Stomach (tissue), 19 donors: ENCODE measurements at places on chromosomes 7 and 10. TPM values are rescaled to one million over a fixed set of nuclear protein-coding genes. Genes with fewer than 3 reads are reported as not detected.

Gene AGMO
- 5.0 TPM for total RNA-seq

Gene OPALIN
- not detected for total RNA-seq

Gene MRM2
- 18.3 TPM for total RNA-seq

Gene OR6V1
- not detected for total RNA-seq

Gene FAM25A
- not detected for total RNA-seq

Gene HOXA6
- total RNA-seq: not detected

Gene IFIT1
- 0.29 TPM for total RNA-seq

Gene RNLS
- not detected for total RNA-seq

Gene DDX21
- 19.6 TPM for total RNA-seq

DNA sequence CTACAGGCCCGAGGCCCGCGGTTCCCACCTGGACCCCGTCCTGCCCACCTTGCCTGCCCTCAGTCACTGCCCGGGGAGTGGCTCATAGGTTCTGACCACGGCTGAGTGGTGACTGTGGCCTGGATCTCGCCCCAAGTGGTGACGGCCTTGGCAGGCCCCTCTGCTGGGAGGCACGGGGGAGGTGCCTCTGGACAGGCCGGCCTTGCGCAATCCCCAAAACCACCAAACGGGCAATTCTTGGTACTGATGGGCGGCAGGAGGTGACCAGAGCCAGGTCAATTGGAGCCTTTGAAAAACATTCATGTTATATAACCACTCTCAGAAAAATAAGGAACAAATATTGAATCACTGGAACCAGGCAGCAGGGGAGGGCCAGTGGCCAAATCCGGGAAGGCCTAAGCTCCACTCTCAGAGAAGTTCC is 83.4 kb downstream of the PRKAG2 start:
- DNase-seq: peak; percentile 82
- H3K4me1 ChIP-seq: peaks cover 53% of the 10 kb centered on the region
- H3K27ac ChIP-seq: peak overlapping the region; percentile 70
- H3K4me3 ChIP-seq: no peak overlapping the region
- H3K27me3 ChIP-seq: no peaks in the 10 kb centered on the region

- H3K27ac ChIP-seq: peak overlapping the region; percentile 73
- H3K27me3 ChIP-seq: no peaks in the 10 kb centered on the region
- peaks cover 77% of the 10 kb centered on the region for H3K4me1 ChIP-seq
- H3K4me3 ChIP-seq: peak overlapping the region; percentile 97
These were observed 5.4 kb downstream of the ZC3HAV1 start for GRCh38 chr7:139104091-139104450.

DNA sequence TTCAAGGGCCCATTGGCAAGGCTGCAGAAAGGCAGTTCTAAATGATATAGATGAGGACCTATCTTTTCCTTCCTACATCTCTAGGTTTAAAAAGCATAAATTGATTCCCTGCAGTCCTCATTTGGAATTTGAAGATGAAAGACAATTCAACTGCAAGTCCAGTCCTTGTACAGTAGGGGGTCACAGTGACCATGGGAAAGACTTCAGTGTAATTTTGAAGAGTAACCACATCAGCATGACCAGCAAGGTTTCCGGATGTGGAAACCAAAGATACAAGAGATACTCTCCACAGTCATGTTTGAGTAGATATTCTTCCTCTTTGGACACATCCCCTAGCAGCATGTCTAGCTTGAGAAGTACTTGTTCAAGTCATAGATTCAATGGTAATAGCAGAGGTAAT is 539.3 kb upstream of the TEX47 start:
- H3K4me1 ChIP-seq: no peaks in the 10 kb centered on the region
- no peak overlapping the region for H3K27ac ChIP-seq
- no peaks in the 10 kb centered on the region for H3K36me3 ChIP-seq
- no peak for DNase-seq
- H3K4me3 ChIP-seq: no peak overlapping the region
- no peaks in the 10 kb centered on the region for H3K27me3 ChIP-seq

GRCh38 chr7:111414374-111414773 is 147.9 kb downstream of the IMMP2L start:
- H3K4me1 ChIP-seq: no peaks in the 10 kb centered on the region
- no peaks in the 10 kb centered on the region for H3K27me3 ChIP-seq
- no peak overlapping the region for H3K27ac ChIP-seq
- no peak for DNase-seq

DNA sequence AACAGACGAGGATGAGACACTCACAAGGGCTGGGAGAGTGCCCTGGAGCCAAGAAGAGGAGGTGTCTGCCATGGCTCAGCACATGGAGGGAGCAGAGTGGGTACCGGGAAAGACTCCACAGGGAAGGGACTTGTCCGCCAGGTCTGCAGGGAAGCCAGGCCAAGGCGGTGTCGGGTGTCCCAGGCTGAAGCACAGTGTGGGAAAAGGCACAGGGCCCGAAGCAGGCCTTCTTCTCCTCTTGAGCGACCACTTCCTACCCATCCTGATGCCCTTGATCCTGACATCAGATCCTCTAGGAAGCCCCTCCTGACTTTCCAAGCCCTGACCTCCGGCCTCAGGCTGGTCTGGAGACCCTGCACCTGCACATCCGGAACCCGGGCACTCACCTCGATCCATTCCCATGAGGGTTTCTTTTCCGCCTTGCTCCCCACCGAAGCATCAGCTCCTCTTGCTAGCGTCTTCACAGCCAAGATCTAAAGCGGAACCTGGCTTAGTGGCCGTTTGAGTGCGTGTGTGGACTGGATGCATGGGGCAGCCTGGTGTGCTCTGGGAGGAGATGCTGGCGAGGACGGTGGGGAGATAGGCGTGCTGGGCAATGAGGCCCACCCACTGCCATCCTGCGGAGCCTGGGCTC is 8.5 kb downstream of the CALML3 start:
- H3K36me3 ChIP-seq: no peaks in the 10 kb centered on the region
- DNase-seq: no peak
- no peak overlapping the region for H3K4me3 ChIP-seq
- no peak overlapping the region for H3K27ac ChIP-seq
- H3K27me3 ChIP-seq: no peaks in the 10 kb centered on the region

GRCh38 chr10:8665322-8665721 is 610.8 kb downstream of the GATA3 start:
- no peak for DNase-seq
- H3K27ac ChIP-seq: no peak overlapping the region

DNA sequence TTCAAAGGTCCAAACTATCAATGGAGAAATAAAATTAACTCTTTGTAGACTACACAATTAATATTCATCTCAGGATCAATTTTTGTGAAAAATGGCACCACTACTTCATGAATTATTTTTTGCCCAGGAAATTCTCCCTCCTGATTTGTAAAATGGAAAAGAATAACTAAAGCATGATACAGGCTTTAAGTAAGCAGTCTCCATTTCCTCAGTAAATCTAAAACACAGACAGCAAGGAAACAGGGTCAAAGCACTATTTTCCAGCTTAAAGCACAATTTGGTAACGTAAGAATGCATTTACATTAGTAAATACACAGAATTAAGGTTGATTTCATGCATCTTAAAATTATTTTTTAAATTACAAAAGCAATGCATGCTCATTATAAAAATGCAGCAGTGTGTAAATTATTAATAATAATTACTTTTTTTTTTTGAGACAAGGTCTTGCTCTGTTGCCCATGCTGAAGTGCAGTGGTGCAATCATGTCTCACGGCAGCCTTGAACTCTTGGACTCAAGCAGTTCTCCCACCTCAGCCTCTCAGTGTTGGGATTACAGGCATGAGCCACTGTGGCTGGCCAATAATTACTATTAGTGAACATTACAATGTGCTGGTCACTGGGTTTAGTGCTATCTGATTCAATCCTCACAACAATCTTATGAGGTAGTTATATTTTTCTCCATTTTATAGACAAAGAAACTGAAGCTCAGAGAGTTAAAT is 26.1 kb upstream of the VCL start:
- H3K36me3 ChIP-seq: no peaks in the 10 kb centered on the region
- H3K27me3 ChIP-seq: no peaks in the 10 kb centered on the region
- H3K27ac ChIP-seq: no peak overlapping the region
- H3K4me1 ChIP-seq: peaks cover 13% of the 10 kb centered on the region
- H3K4me3 ChIP-seq: no peak overlapping the region

DNA sequence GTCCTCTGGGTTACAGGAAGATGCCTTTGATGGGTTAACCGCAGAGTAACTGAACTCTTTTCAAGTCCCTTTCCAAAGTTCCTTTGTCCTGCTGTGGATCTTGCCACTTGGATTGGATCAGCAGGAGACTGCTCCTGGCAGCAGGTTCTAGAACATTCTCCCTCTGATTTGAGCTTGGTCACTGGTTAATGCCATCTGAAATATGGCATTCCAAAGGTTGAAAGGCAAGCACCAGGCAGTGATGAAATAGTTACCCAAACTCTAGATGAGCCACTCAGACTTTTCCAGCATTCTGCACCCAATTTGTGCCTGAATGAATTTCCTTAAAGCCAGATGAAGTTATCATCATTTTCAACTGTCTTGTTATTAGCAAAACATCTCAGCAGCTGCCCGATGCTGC is 343.9 kb downstream of the RNLS start:
- H3K36me3 ChIP-seq: no peaks in the 10 kb centered on the region
- no peak overlapping the region for H3K4me3 ChIP-seq
- no peaks in the 10 kb centered on the region for H3K27me3 ChIP-seq
- peaks cover 59% of the 10 kb centered on the region for H3K4me1 ChIP-seq

GRCh38 chr10:668786-669485 is 20.5 kb downstream of the DIP2C start:
- DNase-seq: no peak
- no peaks in the 10 kb centered on the region for H3K36me3 ChIP-seq
- H3K4me3 ChIP-seq: no peak overlapping the region
- H3K4me1 ChIP-seq: no peaks in the 10 kb centered on the region

GRCh38 chr10:86962981-86963310 is 4.5 kb downstream of the SNCG start:
- H3K27me3 ChIP-seq: no peaks in the 10 kb centered on the region
- DNase-seq: no peak
- H3K27ac ChIP-seq: no peak overlapping the region
- H3K36me3 ChIP-seq: no peaks in the 10 kb centered on the region

GRCh38 chr10:44961230-44961571 is 1.6 kb downstream of the RASSF4 start:
- no peak overlapping the region for H3K27ac ChIP-seq
- H3K4me3 ChIP-seq: peak overlapping the region; percentile 72
- no peak for DNase-seq
- H3K27me3 ChIP-seq: no peaks in the 10 kb centered on the region
- H3K4me1 ChIP-seq: peaks cover 90% of the 10 kb centered on the region
- no peaks in the 10 kb centered on the region for H3K36me3 ChIP-seq

DNA sequence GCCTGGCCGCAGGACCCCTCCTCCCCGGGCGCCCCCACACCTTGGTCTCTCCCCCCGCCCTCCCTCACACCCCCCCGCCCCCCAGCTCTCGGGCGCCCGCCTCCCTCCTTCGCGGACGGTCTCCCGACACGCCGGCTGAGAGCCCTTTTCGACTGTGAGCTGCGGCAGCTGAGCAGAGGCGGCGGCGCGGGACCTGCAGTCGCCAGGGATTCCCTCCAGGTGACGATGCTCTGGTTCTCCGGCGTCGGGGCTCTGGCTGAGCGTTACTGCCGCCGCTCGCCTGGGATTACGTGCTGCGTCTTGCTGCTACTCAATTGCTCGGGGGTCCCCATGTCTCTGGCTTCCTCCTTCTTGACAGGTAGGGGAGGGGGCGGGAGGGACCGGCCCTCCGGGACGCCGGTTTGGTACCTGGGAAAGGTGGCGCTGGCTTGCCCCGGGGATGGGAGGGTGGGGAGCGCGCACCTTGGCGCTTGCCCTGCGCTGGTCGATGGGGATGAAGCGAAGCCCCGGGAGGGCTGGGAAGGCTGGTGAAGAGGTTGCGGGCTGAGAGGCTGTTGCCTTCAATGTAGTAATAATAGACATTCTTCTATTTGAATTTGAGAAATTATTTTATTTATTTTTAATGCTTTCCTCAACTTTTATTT is at the start of gene BMPER:
BMPER (plus strand) TSS at position 151 of the 644 bp plus-strand sequence; CDS start at position 226, 75 bp downstream.
- H3K4me1 ChIP-seq: peaks cover 22% of the 10 kb centered on the region
- no peaks in the 10 kb centered on the region for H3K36me3 ChIP-seq
- DNase-seq: peak; percentile 79

DNA sequence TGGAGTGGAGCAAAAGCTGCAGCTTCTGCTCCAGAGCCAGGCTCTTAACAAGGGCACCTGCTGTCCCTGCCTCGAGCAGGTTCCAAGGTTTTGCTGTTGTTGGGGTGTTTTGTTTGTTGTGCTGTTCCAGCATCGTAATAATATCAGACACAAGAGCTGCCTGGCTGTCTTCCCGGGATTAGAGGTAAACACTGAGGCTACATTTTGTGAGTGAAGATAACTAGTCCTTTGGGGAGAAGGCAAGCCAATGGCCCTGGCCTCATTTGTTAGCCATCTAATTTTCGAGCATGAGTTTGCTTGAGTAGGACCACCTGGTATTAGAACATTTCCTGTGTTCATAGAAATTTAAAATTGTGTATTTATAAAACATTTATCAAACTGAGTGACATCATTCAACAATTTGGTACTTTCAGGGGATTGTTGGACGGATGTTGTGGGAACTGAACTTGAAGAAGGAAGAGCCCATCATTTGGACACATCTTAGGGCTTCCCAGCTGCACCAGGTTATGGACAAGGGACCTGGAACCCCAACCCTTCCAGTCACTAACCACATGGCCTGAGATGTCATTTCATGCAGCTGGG is 555.0 kb downstream of the TNS3 start:
- H3K4me3 ChIP-seq: no peak overlapping the region
- H3K27me3 ChIP-seq: no peaks in the 10 kb centered on the region
- DNase-seq: no peak
- no peaks in the 10 kb centered on the region for H3K36me3 ChIP-seq
- H3K4me1 ChIP-seq: no peaks in the 10 kb centered on the region

DNA sequence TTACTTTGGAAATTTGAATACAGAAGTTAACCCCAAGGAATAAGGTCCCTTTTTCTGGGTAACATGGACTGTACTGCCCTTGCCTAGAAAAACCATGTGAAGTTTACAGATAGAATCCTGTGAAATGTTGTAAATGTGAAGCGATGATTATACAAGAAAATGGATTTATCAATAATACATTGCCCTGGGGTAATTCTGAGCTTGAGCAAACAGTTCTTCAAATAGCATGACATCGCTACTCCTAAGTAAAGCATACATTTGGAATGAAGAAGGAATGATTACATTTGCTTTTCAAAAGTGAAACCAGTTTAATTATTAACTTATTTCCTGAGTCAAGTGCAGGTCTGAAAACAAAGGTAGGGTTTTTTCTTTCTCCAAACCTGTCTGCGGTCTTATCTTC is 43.3 kb upstream of the FZD8 start:
- H3K4me3 ChIP-seq: no peak overlapping the region
- no peak for DNase-seq
- H3K27me3 ChIP-seq: no peaks in the 10 kb centered on the region
- no peaks in the 10 kb centered on the region for H3K36me3 ChIP-seq

GRCh38 chr7:115054478-115055065 is 132.7 kb downstream of the MDFIC start:
- H3K4me1 ChIP-seq: no peaks in the 10 kb centered on the region
- no peak overlapping the region for H3K4me3 ChIP-seq
- H3K27ac ChIP-seq: no peak overlapping the region
- DNase-seq: no peak
- H3K36me3 ChIP-seq: no peaks in the 10 kb centered on the region
- no peaks in the 10 kb centered on the region for H3K27me3 ChIP-seq

GRCh38 chr10:21402606-21403083 is 122.8 kb downstream of the SKIDA1 start:
- peak; percentile 46 for DNase-seq
- no peaks in the 10 kb centered on the region for H3K36me3 ChIP-seq
